ENCODE measurements at places on chromosomes 7 and 10. TPM values are rescaled to one million over a fixed set of nuclear protein-coding genes. Genes with fewer than 3 reads are reported as not detected.

Gene GATAD1
- total RNA-seq, result 51.1 TPM

Gene SPDYE16
- total RNA-seq, result 0.27 TPM

Gene H2BK1
- total RNA-seq, result not detected

Gene SMO
- 20.0 TPM for total RNA-seq

Gene TMEM26
- 2.4 TPM for total RNA-seq

Gene SPDYE5
- not detected for total RNA-seq

Gene PDE1C
- total RNA-seq, result 122 TPM

Gene OR2A42
- total RNA-seq, result 0.45 TPM

Gene SPDYE1
- total RNA-seq, result 0.09 TPM

Gene PON3
- 0.36 TPM for total RNA-seq

DNA sequence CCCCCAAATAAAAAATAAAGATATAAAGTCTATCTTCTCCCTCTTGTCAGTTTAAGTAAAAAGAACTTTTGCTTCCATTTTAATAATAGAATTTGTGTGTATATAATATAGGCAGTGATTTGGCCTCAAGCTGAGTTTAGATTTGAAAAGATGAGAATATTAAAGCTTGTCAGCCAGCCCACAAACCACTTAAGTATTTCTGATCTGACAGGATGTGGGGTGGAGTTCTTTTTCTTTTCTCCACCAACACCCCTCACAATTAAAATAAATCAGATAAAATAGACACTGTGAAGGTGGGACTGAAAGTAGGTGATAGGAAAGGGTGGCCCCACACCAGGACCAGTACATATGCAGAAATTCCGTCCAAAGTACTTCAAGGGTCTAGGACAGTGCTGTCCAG, 714.1 kb downstream of the AUTS2 start:
- DNase-seq, result no peak

GRCh38 chr7:7178906-7179305, 3.4 kb upstream of the C1GALT1 start:
- no peak for DNase-seq

GRCh38 chr7:139582671-139583155, 59.2 kb downstream of the CLEC2L start:
- no peak for DNase-seq

GRCh38 chr10:121615836-121616235, 17.6 kb upstream of the FGFR2 start:
- DNase-seq, result no peak

DNA sequence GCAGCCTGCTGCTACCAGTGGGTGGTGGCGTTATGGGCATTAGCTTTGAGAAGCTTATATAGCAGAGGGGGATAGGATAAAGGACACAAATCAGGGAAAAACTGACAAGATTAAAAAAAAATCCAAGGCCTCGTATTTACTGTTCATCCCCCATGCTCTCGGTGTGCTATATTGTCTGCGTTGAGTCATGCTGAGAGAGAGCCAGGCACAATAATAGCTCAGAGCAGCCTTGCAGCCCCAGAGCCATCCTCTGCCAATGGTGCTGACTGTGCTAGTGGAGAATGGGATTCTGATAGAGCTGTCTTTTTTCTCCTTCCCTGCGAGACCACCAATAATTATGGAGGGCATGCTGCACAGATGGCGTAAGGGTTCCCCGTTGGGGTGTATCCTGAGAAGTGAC, 51.7 kb upstream of the FZD1 start:
- peak; percentile 12 for DNase-seq

DNA sequence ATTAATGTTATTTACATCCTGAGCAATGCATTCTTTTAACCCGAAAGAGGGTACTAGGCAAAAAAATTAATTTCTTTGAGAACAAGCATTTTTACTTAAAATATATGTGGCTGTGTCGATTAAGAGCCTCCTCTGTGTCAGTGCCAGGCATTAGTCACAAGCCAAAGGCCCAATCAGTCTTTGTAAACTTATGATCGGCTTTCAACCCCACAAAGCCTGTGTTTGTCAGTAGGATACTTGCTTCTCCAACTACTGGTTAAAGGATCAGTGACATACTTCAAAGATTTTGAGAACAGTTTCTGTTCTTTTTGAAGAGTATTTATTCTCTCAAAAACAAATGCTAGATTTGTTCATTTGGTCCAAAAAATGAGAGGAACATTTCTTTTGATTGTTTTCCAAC, 159.3 kb downstream of the NRCAM start:
- no peak for DNase-seq

DNA sequence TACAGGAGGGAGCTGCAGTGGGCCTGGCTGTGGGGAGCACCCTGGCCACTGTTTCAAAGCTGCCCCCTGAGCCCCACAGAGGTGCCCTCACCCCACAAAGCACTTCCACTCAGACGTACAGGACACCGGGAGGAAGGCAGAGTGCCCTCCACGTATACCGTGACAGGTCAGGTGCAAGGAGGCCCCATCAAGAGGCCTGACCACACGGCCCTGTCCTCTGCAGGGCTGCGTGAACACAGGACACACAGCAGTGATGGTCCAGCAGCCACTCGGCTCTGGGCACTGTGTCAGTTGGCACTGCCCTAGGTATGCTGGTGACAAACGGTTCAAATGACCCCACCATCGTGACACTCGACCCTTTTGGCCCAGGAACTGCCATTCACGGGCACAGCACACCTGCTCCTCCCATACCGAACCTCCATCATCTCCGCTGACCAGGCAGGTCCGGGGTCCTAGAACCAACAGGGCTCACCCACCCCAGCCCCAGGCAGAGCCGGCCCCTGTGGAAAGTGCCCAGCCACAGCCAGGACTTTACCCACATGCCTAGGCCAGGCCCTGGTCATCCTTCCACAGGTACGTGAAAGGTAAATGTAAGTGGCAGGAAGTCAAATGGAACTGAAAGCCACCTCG, 560.9 kb downstream of the PTPRN2 start:
- DNase-seq, result no peak

GRCh38 chr7:106887421-106887820, 22.3 kb downstream of the PIK3CG start:
- no peak for DNase-seq

- DNase-seq, result no peak
Observed at GRCh38 chr10:117167346-117167788, 29.3 kb upstream of the VAX1 start.

DNA sequence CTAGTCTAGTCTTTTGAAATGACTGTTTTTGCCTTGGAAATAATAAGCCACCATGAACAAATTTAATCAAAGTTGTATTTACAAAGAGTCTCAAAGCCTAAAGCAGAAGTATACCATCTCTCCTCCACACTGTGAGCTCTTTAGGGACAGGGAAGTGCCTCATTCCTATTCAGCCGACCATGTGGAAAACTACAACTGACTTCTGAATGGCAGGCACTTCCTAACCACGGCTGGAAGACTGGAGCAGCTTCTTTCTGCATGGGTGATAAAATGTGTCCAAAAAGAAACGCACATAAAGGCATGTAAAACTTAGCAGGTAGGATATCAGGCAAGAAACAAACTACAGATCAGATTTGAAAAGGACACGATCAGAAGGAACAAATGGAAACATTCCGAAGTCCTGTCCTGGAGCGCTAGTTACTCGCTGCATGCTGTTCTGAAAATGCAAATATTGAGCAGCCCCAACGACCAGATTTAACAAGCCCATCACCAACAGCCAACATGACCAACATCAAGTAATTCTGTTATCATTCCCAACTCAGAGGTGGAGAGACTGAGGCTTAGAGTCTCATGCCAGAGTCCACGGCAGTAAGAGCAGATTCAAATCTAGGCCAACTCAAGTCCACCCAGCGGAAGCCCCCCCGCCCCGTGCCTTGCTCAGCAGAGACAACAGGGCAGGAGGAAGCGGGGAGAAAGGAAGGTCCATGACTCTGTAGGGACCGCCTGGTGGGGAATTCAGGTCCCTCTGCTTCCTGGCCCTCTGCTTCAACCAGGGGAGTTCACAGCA, 26.5 kb downstream of the CTBP2 start:
- no peak for DNase-seq

- no peak for DNase-seq
Observed at GRCh38 chr7:148925836-148926235, 41.7 kb upstream of the EZH2 start.

GRCh38 chr10:79038104-79038840, 30.5 kb upstream of the ZMIZ1 start:
- no peak for DNase-seq

- DNase-seq, result no peak
Observed at GRCh38 chr10:70742537-70743429, 42.4 kb downstream of the TBATA start.

- DNase-seq, result no peak
Observed at GRCh38 chr10:48400129-48400849, 93.8 kb downstream of the MAPK8 start.

DNA sequence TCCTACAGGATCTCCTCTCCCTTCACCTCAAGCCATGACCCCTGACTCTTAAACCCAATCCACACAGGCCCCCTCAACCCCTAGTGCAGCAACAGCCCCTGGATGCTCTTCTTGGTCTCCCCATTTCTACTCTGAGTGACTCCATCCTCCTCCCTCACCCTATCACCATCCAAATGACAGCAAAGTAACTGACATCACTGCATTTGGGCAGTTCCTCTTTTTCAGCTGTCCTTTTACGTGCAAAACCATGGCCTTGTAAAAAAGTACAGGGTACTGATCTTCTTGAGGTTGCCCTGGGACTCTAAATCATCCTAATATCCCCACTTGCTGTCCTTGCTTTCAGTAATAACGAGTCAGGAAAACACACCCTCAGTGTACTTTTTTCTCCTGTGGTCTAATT, 454.9 kb downstream of the ADRA2A start:
- no peak for DNase-seq

GRCh38 chr10:18421726-18422293, 229.6 kb downstream of the NSUN6 start:
- DNase-seq, result no peak

- DNase-seq, result no peak
Observed at GRCh38 chr10:72702868-72703581, 11.1 kb downstream of the MCU start.

GRCh38 chr7:158958618-158959017, 102.3 kb downstream of the DYNC2I1 start:
- DNase-seq, result no peak

DNA sequence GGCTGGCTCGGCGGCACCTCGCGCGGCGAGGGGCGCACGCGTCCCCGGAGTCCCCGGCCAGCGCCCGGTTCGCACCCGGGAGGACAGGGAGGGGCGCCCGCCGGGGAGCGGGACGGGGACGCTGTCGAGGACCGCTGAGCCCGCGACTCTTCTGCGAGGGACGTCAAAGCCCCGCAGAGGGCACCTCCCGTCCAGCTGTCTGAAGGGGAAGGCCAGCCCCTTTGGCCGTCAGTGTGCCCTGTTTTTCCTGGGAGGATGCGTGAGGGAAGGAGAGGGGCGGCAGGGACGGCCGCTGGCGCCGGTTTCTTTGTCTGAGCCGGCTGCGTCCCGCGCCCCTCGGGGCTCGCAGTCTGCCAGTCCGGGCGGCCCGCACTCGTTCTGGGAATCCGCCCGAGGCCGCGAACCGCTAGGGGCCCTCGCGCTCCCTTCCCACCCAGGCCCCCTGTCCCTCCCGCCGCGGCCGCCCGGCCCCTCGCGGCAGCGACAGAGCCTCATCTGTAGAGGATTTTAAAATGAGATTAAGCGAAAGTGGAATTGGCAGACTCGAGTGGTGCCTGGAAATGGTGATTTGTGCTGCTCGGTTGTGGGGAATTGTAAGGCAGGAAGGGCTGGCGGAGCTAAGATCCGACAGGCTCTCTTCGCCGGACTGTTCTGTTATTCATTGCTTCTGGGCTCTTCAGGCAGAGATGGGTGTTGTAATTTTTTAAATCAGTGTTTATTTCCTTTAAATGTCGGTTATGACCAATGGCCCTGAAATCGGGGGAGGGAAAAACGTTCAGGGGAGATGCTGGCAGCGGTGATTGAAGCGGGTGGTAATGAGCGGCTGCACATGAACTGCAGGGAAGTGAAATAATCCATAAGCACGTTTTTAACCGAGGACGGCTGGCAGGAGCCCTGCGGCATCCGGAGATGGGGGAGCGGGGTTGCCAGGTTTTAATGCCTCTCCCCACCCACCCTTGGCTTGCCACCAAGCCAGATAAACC, 618 bp upstream of the RELN start:
- DNase-seq, result peak; percentile 72

DNA sequence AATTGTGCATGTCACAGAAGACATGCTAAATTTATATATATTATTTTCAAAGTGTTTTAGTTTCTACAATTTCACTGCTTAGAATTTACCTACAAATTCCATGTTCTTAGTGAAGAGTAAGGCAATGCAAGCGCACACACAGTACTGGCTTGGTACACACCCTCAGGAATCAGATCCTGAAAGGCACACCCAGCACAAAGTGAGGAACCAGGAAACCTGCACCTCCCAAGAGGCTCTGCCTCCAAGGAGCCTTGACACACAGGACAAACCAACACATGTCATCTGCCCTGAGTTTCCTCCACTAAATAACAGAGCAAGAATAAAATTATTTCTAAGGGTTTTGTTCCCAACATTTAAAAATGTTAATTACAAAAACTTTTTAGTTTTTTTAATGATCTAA, 156.2 kb downstream of the PARD3 start:
- DNase-seq, result no peak

- peak; percentile 63 for DNase-seq
Observed at GRCh38 chr10:11260170-11260569, 242.5 kb downstream of the CELF2 start.

DNA sequence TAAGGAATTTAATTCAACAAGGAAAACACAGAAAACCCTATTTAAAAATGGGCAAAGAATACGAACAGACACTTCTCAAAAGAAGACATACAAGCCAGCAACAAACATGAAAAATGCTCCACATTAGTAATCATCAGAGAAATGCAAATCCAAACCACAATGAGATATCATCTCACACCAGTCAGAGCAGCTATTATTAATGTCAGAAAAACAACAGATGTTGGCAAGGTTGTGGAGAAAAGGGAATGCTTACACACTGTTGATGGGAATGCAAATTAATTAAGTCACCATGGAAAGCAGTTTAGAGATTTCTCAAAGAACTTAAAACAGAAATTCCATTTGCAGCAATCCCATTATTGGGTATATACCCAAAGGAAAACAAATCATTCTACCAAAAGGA, 55.2 kb downstream of the GCC1 start:
- DNase-seq, result no peak

GRCh38 chr7:33781167-33781566, 124.2 kb upstream of the BMPER start:
- no peak for DNase-seq

DNA sequence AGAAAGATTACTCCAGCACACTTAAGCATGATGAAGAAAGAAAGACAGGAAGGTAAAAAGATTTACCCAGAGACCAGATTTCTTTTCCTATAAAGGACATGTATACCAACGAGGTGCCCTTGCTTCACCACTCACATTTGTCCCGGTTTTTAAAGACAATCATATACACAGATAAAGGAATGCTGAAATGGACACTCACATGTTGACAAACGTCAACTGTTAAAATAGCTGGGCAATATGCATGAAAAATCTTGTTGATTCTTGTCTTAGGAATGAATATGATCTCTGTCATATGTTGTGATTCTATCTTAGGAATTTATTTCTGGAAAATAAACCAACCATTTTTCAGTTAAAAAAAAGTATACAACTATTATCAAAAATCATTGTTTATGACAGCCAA, 158.2 kb downstream of the SRPK2 start:
- no peak for DNase-seq

GRCh38 chr10:110471566-110472139, 26.1 kb upstream of the DUSP5 start:
- no peak for DNase-seq
